ENCODE measurements at places on chromosomes 4 and X.
A peak's percentile ranks its signal among the peaks of the same experiment; 100 is the strongest.

- DNase-seq, result no peak
These were observed 919.6 kb upstream of the DIAPH2 start for GRCh38 chrX:95764972-95765451.

GRCh38 chrX:77426811-77427210 lies 20.4 kb upstream of the FGF16 start:
- no peak for DNase-seq

GRCh38 chr4:3808597-3808996 lies 42.4 kb downstream of the ADRA2C start:
- DNase-seq, result no peak

DNA sequence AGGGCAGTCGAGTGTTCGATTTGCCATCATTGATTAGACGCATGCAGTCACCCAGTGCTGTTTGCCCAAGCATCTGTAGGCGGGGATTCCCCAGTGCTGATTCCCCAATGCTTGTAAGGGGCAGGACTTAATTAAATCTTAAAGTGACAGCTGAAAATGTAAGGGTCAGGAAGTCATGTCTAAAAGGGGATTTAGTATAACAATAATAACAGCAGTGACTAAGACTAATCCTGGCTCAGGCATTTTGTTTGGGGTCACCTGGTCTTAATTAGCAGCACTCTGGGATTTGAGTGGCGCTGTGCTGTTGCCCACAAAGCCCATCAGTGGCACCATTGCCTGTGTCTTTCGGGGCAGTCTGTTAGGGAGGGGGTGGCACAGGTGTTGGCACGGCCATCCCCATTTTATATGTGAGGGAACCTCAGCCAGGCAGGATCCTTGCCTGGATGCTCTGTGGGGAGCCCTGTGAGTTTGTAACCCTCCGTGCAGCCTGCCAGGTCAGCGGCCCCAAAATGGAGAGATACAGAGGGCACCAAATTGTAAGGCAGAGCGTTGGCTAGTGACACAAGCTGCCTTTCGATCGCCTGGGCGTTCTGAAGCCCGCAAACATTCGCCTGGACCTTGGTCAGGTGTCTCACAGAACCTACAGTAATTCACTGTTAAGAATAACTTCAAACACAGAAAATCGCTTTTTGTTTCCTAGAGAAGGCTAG lies 146.7 kb downstream of the TBL1X start:
- DNase-seq, result no peak

DNA sequence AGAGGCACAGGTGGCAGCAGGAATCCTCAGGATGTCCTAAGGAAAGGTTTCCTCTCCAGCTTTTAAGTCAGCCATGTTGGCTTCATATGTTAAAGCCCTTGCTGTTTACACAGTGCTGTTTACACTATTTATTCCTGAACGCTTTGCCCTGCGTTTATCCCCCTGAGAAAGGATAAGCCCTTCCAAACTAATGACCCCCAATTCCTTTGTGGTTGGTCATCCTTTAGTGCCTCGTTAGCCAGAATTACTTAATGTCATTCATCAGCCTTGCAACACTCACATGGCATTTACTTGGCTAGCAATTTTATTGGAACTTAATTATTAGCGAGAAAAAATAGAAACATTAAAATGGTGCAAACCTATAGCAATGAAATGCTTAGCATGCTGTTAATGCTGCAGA lies 23.8 kb downstream of the VCX2 start:
- no peak for DNase-seq

DNA sequence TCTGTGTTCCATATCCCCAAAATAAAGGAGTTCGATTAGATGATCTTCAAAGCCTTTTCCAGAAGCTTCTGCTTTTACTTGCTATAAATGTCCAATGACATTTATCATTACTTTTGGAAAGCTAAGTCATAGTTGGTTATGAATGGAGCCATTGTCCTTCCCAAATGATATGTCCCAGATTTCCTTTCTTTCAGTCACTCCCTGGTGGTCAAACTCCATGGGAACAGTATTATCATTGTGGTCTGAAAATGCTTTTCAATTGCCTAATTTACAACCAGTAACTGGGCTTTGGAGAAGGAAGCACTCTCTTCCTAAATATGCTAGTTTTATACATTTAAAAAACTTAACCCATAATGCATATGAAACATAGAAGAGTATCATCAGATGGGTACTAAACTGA lies 571.5 kb upstream of the AMOT start:
- DNase-seq, result no peak

DNA sequence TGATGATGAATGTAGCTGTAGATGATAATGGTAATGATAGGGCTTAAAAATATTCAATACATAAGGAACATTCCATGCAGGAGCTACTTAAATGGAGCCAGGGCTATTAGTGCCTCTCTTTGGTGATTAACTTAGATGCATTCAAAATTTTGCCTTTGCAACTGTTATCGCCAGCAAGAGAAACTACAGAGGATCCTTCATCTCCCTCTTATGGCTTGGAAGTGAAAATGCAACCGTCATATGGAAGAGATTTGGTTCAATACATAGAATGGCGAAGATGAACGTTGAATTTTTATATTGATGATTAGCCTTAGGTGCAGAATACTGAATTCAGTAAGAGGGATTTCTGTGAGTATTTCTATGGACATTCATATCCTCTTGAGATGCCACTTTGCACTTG lies 134.5 kb upstream of the NLGN4X start:
- DNase-seq, result no peak

GRCh38 chr4:77695774-77696173 lies 90.2 kb downstream of the CXCL13 start:
- no peak for DNase-seq

DNA sequence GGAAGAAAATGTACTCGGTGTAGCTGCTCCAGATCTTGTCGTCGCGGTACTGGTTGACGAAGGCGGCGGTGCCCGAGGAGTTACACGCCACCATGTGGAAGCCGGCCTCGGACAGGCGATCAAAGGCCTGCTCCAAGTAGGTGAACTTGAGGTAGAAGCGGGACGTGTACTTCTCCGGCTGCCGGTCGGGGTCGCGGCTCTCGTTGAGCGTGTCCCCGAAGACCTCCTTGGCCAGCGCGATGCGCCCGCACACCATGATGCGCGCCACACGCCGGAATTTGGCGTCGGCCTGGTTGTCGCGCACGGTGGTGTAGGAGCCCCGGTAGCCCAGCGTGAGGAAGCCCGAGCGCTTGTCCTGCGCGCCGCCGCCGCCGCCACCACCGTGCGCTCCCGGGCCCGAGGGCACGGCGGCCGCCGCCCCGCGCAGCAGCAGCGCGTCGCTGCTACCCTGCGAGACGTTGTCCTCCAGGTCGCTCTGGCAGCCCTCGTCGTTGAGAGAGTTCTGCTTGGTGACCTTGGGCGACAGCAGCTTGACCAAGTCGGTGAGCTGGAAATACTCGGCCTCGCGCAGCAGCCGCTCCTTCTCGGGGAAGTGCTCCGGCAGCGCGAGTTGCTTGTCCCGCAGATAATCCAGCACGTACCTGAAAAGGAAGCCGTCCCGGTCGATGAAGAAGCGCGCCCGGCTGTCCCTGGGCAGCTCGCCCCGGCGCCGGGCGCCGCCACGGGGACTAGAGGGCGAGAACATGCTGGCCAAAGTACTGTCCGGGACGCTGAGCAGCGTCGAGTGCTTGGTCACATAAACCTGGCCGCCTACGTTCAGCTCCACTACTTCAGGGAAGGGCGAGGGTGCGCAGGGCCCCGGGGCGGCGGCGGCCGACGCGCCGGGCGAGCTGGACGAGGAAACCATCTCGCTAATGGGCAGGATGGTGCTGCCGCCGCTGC lies 775 bp downstream of the KCTD8 start:
- DNase-seq, result no peak

DNA sequence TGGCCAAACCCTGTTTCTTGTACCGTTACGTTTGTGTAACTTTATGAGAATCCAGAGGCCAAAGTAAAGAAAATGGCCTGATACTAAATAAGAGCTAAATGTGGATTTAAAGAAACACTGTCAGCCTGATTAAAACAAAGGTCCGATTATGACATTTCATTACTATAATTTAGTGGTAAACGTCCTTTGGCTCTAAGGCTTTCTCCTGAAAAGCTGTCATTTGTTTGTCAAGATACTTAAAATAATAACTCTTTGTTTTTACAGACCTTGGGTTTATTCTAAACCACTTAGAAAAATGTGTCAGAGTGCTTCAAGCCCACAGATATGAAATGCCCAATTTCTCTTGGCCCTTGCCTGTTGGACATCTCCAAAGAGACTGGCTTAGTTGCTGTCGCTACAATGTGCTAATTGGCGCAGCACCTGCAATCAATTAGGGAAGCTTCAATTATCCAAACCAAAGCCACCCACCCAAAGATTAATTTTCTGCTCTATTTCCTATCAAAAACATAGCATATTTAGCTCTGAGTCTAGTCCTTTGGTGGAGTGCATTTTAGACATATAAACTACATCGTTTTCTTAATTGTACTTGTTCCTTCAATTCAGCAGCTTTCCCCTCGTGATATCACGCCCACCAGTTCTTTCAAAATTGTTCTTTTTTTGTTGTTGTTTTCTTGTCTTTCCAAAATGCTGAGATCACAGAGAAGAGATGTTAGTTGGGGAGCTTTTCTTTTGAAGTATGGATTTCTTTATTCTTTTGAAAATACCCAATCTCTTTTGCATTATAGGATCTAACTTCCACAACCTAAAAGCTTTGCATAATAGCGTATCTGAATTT lies 13.6 kb downstream of the SMIM20 start:
- DNase-seq, result no peak

DNA sequence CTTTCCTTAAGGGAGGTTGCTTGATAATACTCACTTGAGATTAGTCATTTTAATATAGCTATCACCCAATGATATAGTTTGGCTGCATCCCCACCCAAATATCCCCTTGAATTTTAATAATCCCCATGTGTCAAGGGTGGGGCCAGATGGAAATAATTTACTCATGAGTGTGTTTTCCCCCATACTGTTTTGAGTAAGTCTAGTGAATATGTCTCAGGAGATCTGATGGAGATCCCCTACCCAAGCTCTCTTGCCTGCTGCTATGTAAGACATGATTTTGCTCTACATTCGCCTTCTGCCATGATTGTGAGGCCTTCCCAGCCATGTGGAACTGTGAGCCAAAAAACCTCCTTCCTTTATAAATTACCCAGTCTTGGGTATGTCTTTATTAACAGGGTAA lies 539.7 kb upstream of the GRID2 start:
- no peak for DNase-seq

DNA sequence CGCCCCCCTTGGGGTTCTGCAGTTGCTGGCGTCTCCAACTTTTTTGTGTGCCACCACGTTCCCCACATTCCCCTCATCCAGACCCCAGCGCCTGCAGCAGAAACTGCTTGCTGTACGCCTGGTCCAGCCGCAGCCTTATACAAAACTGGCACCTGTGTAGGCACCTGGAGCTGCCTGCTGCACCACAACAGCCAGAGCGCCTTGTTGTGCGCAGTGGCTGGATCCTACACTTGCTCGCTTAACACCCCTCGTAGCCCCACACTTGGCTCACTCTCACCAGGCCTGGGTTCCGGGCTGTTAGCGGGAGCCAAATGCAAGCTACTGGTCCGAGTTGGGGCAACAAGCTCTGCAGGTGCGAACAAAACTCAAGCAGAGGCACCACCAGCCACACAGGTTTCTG lies 136.8 kb downstream of the TECRL start:
- no peak for DNase-seq

DNA sequence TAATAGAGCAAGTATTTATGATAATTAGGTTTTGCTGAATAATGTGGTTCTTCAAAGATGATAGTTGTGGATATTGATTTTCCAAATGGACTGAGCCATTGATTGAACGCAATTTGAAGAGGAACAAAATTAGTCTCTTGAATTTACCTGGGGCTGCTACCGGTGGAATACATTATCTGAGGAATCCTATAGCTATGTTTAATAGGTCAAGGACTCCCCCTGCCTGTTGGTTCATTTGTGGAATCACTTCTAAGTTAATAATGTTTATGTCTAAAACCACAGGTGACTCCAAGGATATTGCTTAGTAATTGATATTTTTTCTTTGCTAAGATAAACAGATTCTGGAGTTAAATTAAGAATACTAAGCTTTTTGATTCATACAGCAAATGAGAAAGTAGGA lies 576.0 kb upstream of the PABPC4L start:
- no peak for DNase-seq

DNA sequence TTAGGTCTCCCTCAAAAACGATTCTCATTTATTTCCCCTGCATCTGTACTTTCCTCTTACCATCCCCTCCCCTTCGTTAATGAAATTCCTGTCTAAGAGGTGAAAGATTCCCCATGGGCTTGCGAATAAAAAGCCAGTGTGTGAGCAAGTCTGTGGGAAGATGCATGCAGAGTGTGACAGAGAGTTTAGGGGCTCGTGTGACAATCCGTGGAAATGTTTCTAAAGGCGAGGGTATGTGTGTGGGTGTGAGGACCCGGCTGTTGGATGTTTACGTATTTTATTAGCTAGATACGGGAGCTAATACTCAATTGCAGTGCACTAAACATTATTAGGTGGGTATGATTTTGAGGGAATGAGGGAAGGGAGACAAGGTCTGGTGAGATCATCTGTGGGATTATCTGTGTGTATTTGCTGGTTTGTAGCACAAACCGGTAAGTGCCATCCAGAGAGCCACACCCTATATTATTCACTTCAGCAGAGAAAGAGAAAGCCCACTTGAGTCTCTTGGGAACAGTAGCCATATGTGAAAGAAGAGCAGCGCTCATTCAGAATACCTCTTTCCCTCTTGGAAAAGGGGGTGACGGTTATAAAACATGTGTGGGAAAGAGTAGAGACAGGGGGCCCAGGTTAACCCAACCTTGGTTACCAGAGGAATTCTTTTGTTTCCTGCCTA lies 893 bp upstream of the HOPX start:
- no peak for DNase-seq

- peak; percentile 10 for DNase-seq
These were observed 716 bp downstream of the KIT start for GRCh38 chr4:54658252-54659093.

- no peak for DNase-seq
These were observed 49.3 kb downstream of the MRPL1 start for GRCh38 chr4:77911842-77912450.

- DNase-seq, result no peak
These were observed 1761.0 kb downstream of the STIM2 start for GRCh38 chr4:28621591-28621990.

DNA sequence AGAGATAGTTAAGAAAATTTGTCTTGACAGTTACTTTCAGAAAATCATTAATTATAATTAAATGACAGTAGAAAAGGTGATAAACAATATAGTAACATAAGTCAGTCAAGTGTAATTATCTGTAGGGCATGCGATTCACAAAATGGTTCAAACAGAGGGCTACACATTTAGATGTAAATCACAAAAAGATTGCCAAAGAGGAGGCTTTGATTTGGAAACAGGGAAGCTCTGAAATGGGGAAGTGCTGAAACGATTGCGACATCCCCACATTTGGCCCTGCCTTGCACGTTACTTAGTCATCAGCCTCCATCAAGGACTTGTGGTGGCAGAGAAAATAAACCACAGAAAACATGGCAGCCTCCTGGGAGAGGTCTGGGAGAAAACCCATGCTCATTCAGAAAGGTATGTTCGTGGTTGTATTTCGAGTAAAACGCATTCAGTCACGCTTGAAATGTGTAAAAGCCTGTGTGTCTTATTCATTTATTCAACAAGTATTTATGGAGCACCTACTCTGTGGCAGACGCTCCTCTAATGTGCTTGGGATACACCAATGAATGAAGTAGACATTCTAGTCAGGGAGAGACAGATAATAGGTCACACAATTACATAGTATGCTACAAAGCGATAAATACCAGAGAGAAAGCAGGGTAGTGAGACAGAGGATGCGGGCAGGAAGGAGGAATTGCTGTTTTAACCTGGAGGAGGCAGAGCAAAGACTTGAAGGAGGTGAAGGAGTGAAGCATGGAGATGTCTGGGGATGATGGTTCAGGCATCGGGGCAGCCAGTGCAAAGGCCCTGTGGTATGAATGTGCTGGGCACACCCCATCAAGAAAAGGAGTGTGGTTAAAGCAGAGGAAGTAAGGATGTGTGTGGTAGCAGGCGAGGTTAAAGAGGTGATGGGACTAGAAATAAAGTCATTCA lies 7.8 kb downstream of the RBM47 start:
- no peak for DNase-seq
